Skin of body (tissue), 3 donors: ENCODE measurements at places on chromosomes 2 and 18.

DNA sequence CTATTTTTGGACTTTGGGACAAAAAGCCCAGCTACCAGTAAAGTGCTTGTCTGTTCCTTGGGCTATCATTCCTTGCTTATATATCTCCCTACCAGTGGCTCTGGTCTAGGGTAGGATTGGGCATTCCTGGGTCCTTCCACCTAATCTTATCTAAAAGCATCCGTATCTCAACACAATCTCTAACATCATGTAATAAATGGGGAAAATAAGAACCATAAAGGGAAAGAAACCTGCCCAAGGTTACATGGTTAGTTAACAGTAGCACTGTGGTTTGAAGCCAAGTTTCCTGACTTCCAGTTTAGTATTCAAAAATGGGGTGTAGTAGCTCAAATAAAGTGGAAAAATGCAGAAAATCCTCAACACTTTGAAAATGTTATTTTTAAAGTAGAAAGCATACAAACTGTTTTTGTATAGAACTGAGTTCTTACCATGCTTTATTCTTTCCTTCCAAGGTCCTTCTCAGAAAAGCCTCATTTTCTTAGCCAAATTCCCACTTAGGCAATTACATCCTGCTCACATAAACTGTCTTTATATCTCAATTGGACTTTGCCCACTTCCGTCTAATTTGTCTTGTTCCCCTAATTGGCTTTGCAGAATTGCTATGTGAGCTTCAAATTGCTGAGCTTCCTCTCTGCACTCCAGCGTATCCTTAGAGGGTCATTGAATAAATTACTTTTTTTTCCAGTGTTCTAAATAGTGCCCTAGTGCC is 273.1 kb upstream of the UBE2E3 start:
- DNase-seq = no peak

GRCh38 chr2:46999857-47000678 is 84.5 kb upstream of the MCFD2 start:
- DNase-seq = no peak

GRCh38 chr18:53101536-53102105 is 761.6 kb downstream of the DCC start:
- no peak for DNase-seq

- no peak for DNase-seq
Observed at GRCh38 chr18:26350961-26351360, 124.7 kb downstream of the TAF4B start.

- no peak for DNase-seq
Observed at GRCh38 chr18:74989134-74989533, 219.8 kb downstream of the PTGR3 start.

- peak; percentile 13 for DNase-seq
Observed at GRCh38 chr18:77086034-77086433, 46.5 kb downstream of the MBP start.

GRCh38 chr2:54429054-54429453 is 27.1 kb upstream of the SPTBN1 start:
- DNase-seq = peak; percentile 89

DNA sequence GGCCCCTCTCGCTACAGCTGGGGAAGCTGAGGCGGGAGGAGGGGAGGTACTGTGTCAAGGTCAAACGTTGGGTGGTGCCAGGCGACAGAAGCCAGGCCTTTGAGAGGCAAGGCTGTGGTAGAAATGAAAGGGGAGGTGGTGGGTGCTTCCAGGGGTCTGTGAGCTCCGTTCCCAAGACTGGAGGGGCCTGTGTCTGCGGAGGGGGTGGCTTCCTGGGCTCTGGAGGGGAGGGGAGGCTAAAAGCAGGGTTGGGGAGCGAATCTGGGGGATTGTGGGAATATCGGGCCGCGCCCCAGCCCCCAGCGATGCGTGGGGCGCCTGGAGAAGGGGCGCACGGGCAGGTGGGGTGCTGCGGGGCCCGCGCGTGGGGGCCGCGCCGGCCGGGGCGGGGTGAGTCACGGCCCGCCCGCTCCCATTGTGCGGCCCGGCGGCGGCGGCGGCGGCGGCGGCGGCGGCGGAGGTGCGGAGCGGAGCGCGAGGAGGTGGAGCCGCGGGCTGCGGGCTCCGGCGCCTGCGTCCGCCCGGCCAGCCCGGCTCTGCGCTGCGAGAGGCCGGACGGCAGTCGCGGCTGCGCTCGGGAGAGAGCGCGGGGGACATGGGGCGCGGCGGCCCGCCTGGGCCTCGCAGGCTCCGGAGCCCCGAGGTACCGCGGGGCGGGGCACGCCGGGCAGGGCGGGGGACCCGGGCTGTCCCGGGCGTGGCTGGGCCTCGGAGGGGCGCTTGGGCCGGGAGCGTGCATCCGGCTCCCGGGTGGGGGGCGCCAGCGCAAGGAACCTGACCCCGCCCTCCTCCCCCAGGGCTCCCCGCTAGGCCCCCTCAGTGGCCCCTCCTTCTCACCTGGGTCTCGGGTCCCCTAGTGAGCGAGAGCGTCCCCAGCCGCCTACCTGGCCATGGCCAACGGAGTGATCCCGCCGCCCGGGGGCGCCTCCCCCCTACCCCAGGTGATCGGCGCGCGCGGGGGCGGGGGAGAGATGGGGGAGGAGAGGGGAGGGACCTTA is at the start of gene SLC4A3:
Gene SLC4A3, plus strand, starts transcription at position 528 of the 998 bp plus-strand sequence. Its CDS starts 363 bp downstream, at position 891.
- DNase-seq = no peak

DNA sequence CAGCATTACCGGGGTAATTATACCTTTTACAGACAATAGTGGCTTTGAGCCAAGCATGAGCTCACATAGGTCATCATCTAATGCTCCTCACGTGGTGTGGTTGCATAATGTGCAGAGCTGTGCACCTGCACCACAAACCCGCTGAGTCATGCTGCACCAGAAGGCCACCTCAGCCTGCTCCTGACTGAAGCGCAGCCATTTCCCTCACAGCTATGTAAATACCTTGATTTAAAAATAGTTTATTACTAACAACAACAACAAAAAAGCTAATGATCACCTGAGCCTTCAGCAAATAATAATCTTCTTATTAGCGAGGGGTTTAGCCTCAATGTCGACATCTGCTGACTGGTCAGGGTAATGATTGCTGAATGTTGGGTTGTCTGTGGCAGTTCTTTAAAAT is 238.8 kb downstream of the MBD5 start:
- DNase-seq = no peak

GRCh38 chr2:141475801-141476200 is 655.0 kb downstream of the LRP1B start:
- DNase-seq = no peak

GRCh38 chr2:1045109-1045508 is 94.5 kb downstream of the SNTG2 start:
- DNase-seq = no peak

DNA sequence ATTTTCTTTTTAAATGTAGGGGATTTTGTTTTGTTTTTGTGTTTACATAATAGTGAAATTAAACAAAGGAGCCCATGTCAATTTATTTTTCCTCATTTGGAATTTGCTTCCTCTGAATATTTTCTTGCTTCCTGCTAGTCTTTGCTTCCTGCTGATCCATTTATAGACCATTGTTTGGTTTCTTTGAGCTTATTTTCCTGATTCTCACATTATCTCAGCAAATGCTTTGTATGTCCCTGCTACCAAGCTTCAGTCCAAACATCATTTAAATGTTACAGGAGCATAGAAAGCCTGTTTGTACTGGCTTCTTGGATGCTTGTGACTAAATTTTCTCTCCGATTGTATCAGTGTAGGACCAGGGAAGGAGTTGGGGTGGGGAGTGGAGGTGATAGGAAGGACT is 127.3 kb upstream of the IL1R2 start:
- no peak for DNase-seq

DNA sequence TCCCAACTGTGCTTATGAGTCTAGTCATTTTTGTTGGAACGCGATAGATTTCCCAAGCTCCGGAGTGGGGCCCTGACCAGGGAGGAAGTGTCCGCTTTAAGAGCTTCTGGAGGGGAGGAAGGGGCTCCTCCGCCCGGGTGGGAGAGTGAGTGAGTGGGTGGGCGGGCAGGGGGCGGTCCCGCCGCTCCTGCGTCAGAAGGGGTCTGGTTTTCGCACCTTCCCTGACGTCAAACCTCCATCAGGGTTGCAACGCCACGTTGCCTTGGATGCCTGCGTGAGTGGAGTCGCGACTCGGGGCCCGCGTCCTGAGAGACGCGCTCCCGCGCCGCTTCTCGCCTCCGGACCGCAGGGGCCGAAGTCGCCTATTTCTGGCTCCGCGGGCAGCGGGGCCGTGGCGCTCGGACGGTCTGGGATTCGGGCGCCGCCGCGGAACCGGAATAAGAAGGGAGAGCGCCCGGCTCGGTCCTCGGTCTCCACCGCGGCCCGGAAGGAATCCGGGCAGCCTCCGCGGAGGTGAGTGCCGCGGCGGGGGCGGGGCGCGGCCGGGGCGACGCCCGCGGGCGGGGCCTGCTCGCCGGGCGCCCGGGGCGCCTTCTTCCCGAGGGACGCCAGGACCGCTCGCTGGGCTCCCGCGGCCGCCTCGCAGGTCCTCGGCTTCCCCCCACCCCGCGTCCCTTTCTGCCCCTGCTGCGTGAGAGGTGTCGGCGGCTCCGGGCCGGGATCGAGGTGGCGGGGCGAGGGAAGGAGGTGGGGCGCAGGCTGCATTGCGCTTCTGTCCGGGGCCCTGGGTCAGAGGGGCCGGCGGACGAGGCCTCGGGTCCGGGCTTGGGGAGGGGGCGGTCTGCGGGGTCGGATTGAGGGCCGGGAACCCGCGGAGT is at the start of gene ZDBF2:
Gene ZDBF2, plus strand, starts transcription at position 230 of the 878 bp plus-strand sequence. CDS start 7,187 bp downstream, outside the sequence.
- DNase-seq = peak; percentile 50
